SHP77 treated with DMSO at 0.1 percent for 48 hours (cell line): ENCODE measurements at places on chromosomes 7 and 10.
A peak's percentile ranks its signal among the peaks of the same experiment; 100 is the strongest.

- no peak for DNase-seq
Measured at GRCh38 chr7:27605283-27605682, 57.4 kb downstream of the HIBADH start.

GRCh38 chr7:114087653-114088469 is 169.1 kb upstream of the PPP1R3A start:
- DNase-seq: peak; percentile 7

GRCh38 chr7:112876877-112877276 is 86.7 kb upstream of the TMEM168 start:
- no peak for DNase-seq

DNA sequence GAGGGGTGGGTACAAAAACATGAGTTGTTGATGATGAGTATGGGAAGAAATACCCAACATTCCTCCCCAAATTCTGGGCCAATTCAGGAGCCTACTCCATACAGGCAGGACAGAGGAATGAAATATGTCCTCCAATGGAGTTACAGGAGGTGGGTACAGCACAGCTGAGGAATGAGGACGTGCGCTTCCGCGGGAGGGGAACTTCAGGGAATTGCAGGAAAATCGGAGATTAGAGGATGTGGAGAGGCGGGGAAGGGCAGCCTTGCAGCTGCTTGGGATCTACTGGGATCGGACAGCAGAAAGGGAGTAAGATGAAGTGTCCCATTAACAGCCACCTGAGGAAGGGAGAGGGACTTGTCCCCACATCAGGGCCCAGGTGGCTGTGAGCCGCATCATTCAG is 50.2 kb downstream of the PDIA4 start:
- DNase-seq: no peak

GRCh38 chr10:29643771-29644501 is 9.2 kb upstream of the SVIL start:
- DNase-seq: no peak

DNA sequence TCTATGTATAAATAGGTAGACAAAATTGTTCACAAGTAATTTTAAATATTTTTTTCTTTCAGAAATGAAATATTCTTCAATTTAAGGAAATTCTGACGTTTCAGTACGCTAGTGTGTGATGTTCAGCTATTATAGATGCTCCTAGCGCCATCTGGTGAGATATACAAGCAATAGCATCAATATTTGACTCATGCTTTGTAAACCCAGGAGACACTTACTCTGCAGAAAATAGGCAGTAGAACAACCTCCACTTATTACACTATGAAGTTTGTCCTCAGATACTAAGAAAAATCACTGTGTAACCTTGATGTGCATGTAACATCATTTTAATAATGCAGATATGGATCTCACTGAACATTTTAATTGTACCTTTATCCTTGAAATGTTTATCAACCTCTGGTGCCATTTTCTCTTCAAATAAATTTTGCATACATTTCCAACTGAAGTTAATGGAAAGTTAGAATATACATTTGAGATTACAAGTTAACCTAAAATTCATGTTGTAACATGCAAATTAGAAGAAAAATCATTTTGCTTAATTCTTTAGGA is 151.5 kb upstream of the FAM3C start:
- DNase-seq: peak; percentile 19

- no peak for DNase-seq
Measured at GRCh38 chr7:19610194-19610943, 98.5 kb downstream of the POLR1F start.

GRCh38 chr10:3119796-3120459 is 52.6 kb downstream of the PFKP start:
- no peak for DNase-seq

DNA sequence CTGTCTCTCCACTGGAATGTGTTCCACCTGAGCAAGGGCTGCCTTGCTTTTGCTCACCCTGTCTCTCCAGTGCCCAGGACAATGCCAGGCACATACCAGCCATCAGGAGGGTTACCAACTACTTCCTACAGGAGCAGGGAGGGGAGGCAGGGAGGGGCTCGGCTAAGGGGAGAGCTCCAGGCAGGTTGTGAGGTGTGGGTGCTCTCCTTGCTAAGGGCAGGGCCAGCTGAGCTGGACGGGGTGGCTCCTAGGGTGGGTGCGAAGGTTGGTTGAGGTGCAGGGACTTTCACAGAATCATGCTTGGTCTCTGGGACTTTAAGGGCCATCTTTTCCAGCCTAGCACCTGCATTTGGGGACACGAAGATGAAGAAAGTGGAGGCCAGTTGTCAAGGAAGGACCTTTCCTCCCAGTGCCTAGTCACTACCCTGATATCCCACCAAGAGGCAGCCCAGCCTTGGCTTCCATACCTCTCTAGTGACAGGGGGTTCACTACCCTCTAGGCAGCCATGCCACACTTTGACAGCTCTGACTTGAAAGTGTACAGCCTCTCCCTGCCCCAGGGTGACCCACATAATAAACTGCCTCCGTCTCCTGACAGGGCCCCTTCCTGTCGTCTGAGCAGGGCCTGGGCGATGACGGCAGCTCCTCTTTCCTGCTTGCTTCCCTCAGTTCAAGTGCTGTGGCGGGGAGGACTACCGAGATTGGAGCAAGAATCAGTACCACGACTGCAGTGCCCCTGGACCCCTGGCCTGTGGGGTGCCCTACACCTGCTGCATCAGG is 46.5 kb downstream of the TSPAN15 start:
- no peak for DNase-seq

DNA sequence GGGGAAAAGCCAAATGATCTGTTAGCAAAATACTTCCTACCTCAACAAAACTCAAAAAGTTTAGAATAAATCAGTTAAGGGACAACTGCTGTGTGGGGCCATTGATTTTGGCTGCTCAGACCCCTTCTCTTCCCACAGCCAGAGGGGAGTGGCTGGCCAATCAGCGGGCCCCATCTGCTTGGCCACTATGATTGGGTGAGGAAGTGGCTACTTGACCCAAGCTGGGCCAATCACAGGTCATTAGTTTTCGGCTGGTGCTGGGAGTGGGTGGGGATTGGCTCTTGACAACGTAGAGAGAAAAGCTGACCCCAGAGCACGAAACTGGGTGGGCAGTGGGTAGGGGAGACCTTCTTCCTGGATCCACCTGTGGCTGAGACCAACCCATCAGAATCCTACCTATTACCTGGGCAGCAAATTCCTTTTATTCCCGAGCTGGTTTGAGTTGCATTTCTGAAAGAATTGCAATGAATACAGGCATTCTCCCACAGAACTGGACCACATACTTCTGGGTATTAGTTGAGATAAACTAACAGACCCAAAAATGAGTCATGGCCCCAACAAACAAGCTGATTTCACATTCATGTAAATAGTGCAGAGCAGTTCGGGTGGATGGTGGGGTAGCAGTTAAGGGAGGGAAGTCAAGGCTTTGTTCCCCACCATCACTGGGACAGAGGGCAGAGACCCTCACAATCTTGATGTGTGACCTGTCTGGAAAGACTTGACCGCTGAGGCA is 35.6 kb upstream of the HMX3 start:
- no peak for DNase-seq

DNA sequence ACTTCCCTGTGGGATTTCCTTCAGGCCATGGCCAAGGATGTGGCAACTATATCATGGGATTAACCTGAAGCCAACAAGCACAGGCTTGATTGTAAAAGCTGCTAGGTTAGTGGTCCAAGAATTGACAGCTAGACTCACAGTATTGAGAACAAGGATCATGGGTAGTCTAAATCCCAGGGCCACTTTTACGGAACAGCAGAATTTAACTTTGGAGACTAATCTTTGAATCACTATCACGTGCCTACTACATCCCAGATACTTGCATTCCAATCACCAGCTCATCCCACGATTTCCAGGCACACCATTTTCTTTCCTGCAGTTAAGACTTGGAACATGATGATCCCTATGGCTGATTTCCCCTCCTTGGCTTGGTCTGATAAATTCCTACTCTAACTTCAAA is 65.6 kb upstream of the ADO start:
- no peak for DNase-seq

DNA sequence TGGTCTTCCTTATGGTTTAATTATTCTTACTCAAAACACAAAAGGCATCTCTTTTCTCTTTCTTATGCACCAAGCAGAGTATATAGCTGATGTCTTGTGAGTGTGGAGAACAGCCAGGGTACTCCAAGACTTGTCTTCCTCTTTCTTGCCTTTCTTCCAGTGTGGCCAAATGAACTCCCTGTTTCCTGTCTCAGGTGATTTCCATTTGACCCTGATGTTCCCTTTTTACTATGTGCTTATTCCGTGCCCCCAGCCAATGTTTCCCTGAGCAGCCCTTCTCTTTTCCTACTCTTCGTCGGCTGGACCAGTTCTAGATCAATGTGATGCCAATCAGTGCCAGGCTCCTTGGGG is 12.6 kb downstream of the OR9A4 start:
- DNase-seq: no peak

DNA sequence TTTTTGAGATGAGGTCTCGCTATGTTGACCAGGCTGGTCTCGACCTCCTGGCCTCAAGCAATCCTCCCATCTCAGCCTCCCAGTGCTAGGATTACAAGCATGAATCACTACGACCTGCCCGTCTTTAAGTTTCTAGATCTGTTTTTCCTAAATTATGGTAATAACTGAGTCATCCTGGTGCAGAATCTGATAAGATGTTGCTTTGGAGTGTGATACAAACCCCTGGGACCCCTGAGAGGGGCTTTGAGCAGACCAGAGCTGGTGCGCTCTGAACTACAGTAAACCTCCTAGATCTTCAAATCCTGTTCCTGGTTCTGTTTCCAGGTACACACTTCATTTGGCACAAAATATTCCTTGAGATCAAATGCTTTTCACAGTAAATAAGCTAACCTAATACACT is 34.2 kb downstream of the RPP38 start:
- no peak for DNase-seq

GRCh38 chr7:33714208-33714607 is 191.1 kb upstream of the BMPER start:
- no peak for DNase-seq

DNA sequence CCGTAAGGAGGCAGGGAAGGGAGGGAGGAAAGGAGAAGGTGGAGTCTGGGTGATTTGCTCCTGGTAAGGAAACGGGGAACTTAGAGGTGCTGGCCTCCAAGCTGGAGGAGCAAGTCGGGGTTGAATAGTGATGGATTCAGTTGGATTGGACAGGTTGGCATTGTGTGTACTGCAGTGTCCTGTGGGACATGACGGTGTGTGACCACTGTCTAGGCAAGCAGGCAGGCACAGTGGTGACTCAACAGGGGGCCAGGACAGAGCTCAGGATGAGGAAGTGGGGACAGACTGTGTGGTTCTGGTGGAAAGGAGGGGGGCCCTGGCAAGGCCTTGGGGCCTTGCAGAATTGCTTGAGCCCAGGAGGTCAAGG is 48.8 kb downstream of the COL26A1 start:
- no peak for DNase-seq

- DNase-seq: no peak
Measured at GRCh38 chr7:22664988-22665798, 61.8 kb upstream of the IL6 start.

DNA sequence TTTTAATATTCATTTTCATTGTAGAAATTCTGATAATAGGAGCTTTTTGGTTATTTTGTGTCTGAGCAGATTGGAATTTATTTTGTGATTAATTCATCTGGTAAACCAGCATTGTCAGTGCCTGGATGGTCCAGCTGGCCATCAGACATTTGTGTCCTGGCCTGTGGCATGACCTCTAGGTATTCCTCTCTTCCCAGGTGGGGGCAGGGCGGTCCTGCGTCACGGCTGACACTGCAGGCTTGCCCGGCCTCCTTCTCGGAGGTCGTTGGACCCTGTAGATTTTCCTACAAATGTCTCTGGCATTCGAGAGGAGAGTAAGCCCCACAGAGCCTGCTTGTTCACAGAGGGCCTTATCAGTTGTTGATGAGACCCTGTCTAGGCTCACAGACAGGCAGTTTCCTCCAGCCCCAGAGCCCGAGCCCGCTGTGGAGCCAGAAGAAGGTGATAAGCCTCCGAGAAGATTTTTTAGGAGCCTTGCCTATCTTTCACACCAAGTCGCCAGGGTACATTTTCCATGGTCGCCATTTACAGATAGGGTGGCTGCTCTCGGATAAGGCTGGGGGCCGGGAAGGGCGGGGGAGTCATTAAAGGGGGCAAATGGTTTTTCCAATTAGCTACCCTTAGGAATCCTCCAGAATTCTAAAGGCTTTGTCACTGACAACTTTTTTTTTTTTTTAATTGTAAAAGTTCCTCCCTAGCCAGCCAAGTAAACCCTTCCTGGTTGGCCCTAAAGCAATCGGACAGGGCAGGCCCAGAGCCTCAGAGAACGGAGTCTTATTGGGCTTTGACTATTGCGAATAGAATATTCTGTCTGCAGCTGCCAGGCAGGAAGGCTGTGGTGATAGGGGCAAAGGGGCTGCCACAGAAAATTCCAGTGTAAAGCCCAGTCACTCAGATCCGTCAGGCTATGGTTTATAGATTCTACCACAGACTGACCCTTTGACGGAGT is 78.1 kb upstream of the TBX20 start:
- DNase-seq: no peak

DNA sequence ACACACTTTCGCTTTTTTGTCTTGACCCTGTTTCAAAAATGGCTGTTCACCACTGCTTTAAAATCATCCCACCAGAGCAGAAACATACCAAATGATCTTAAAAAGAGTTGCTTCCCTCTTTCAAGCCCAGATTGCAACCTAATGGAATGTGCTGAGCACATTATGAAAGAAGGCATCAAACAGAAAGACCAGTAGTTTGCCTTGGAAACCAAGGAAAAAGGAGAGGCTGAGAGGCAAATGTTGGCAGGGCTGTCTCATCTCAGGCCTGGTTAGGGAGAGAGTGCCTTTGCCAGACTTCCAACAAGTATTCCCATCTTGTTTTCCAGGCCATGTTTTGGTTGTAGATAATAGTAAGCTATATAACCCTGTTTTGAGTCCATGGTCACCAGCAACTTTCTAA is 64.3 kb downstream of the ABCB4 start:
- DNase-seq: no peak

DNA sequence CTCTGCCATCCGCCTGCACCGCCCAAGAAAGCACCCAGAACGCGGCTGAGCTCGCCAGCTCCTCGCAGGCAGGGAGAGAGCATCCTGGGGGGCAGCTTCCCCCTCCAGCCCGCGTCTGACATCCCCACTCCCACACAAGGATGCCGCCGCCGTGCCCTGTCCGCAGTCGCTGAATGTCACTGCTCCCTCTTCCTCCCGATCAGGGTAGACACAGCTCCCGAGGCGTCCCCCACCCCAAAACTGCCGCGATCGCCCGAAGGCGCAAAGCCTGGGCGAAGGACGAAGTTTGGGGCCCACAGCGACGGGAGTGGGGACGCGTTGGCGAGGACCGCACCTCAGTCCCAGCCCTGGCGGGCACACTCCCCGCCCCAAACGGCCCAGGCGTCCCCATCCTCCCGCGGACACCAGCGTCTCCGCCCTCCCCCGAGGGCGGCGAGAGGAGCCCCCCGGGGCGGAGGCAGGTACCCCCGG is 1.5 kb upstream of the KAT6B start:
- no peak for DNase-seq
